ENCODE measurements at places on chromosomes 1 and 21. TPM values are rescaled to one million over a fixed set of nuclear protein-coding genes. Genes with fewer than 3 reads are reported as not detected.

- H3K27ac ChIP-seq = peak overlapping the region; percentile 67
- H3K4me3 ChIP-seq = no peak overlapping the region
- H3K36me3 ChIP-seq = no peaks in the 10 kb centered on the region
- peaks cover 10% of the 10 kb centered on the region for H3K27me3 ChIP-seq
Observed at GRCh38 chr1:26999440-26999987, 6.0 kb downstream of the TRNP1 start.

DNA sequence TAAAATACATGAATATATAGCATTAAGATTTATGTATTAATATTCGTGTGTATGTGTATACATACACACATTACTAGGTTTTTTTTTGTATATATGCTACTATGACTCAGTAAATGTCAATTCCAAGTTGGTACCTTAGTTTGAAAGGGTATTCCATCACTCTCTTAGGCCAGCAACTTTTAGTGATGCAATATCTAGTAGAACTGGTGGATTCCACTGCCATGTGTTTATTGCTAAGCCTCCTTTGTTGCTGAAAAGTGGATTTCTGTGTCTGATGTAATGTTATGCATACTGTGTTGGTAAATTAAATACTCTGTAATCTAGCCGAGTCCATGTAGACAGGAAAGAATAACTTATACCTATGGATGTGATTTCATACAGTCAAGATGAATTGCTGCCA lies 16.9 kb upstream of the COL11A1 start:
- no peak for DNase-seq
- H3K27me3 ChIP-seq = no peaks in the 10 kb centered on the region
- H3K4me1 ChIP-seq = no peaks in the 10 kb centered on the region
- H3K36me3 ChIP-seq = no peaks in the 10 kb centered on the region
- no peak overlapping the region for H3K27ac ChIP-seq

DNA sequence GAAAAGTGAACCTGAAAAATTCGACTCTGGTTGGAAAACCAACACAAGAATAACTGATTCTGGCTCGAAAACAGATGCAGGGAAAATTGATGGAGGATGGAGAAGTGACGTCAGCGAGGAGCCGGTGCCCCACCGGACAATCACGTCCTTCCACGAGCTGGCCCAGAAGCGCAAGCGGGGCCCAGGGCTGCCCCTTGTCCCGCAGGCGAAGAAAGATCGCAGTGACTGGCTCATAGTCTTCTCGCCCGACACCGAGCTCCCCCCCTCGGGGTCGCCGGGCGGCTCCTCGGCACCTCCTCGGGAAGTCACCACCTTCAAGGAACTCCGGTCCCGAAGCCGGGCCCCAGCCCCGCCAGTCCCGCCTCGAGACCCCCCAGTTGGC lies 1.9 kb downstream of the RUSC1 start:
- peaks cover 29% of the 10 kb centered on the region for H3K36me3 ChIP-seq
- H3K27me3 ChIP-seq = no peaks in the 10 kb centered on the region
- peak; percentile 75 for DNase-seq

- H3K4me3 ChIP-seq = no peak overlapping the region
- no peaks in the 10 kb centered on the region for H3K27me3 ChIP-seq
- no peak for DNase-seq
- no peaks in the 10 kb centered on the region for H3K4me1 ChIP-seq
Observed at GRCh38 chr21:37827913-37828312, 88.3 kb downstream of the KCNJ6 start.

DNA sequence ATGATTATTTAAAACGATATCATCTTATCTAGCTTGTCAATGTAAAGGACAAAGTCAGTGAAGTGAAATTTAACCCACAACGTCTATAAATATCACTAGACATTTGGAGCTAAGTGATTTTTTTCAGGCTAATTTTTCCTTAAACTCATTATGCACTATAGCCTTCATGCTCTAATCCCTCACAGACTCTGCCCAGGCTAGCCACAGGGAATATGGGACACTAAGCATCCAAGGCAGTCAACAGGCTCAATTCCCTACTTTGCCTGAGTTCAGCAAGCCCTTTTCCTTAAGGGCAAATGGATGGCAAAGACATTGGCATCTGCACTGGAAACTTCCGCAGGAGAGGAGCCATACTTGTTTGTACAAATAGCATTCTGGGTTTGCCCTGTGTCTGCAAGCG lies 577.0 kb downstream of the LMO4 start:
- DNase-seq = no peak
- H3K27me3 ChIP-seq = no peaks in the 10 kb centered on the region
- no peak overlapping the region for H3K4me3 ChIP-seq
- H3K4me1 ChIP-seq = peaks cover 7% of the 10 kb centered on the region

GRCh38 chr1:202130816-202131522 lies 8.3 kb downstream of the GPR37L1 start:
- H3K27me3 ChIP-seq = no peaks in the 10 kb centered on the region
- H3K36me3 ChIP-seq = peaks cover 33% of the 10 kb centered on the region
- H3K4me1 ChIP-seq = peaks cover 28% of the 10 kb centered on the region
- no peak overlapping the region for H3K4me3 ChIP-seq
- H3K27ac ChIP-seq = peak overlapping the region; percentile 86

DNA sequence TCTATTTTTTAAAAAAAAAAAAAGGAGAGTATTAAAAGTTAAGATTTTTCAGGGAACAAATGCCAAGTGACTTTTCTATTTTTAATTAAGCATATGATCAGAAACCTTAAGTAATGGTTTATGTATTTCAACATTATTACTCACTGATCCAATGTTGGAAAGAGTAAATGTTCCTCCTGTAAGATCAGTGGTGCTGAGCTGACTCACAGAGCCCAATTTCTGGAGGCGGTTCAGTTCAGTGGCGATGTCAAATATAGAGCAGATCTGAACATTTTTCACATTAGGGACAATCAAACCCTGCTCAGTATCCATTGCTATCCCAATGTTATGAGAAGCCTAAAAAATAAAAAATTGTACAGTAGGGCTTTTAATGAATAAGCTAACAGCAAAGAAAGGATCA lies 28.2 kb upstream of the LRRC39 start:
- H3K4me1 ChIP-seq = no peaks in the 10 kb centered on the region
- H3K36me3 ChIP-seq = peaks cover 66% of the 10 kb centered on the region
- no peak overlapping the region for H3K27ac ChIP-seq
- no peak for DNase-seq
- no peak overlapping the region for H3K4me3 ChIP-seq

DNA sequence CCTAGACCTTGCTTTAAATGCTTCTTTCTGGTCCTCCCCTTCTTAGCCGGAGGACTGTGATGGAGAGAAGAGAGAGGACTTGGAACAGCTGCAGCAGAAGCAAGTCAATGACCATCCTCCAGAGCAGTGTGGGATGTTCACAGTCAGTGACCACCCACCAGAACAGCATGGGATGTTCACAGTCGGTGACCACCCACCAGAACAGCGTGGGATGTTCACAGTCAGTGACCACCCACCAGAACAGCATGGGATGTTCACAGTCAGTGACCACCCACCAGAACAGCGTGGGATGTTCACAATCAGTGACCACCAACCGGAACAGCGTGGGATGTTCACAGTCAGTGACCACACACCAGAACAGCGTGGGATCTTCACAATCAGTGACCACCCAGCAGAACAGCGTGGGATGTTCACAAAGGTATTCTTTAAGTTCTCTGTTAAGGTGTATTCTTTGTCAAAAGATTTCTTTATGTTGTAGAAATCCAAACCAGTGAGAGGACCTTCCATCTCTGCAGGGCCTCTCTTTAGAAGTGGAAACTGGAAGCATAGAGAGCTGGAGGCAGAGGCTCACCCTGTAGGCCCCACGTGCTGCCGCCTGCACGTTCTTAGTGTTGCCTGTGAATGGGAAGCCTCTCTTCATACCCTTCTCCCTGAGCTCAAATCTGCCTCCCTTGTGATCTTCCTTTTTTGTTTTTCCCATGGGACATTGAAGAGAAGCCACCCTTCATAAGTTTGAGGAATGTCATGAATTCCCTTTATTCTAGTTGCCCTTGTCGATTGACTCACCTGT lies 10.6 kb downstream of the PCNT start:
- H3K36me3 ChIP-seq = peaks cover 56% of the 10 kb centered on the region

GRCh38 chr1:12778907-12779306 lies 5.4 kb downstream of the PRAMEF12 start:
- H3K4me1 ChIP-seq = no peaks in the 10 kb centered on the region
- no peaks in the 10 kb centered on the region for H3K36me3 ChIP-seq
- no peak overlapping the region for H3K4me3 ChIP-seq
- H3K27ac ChIP-seq = no peak overlapping the region
- DNase-seq = no peak
- H3K27me3 ChIP-seq = no peaks in the 10 kb centered on the region

- peaks cover 17% of the 10 kb centered on the region for H3K36me3 ChIP-seq
- no peaks in the 10 kb centered on the region for H3K27me3 ChIP-seq
- peaks cover 22% of the 10 kb centered on the region for H3K4me1 ChIP-seq
Observed at GRCh38 chr1:222711319-222712252, 705 bp downstream of the AIDA start.

- no peaks in the 10 kb centered on the region for H3K27me3 ChIP-seq
- no peaks in the 10 kb centered on the region for H3K4me1 ChIP-seq
- DNase-seq = no peak
- no peak overlapping the region for H3K27ac ChIP-seq
- H3K36me3 ChIP-seq = no peaks in the 10 kb centered on the region
Observed at GRCh38 chr1:110627764-110628163, 21.6 kb upstream of the KCNA2 start.

DNA sequence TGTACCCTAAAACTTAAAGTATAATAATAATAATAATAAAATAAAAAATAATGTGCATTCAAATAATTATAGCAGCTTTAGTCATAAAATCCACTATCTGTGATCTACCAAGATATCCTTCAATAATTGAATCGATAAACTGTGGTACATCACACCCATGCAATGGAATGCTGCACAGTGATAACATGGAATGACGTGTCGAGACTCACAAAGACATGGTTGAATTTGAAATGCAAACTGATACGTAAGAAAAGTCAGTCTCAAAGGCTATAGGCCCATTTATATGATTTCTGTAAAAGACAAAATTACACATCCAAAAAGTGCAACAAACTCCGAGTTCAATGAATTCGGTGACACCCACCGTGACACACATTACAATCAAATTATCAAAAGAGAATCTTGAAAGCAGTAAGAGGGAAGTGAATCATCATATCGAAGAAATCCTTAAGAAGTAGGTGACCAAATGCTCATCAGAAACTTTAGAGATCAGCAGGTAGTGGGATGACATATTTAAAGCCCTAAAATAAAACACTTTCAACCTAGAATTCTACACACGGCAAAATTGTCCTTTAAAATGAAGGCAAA lies 5.2 kb upstream of the SPRR2E start:
- H3K4me1 ChIP-seq = no peaks in the 10 kb centered on the region
- H3K36me3 ChIP-seq = no peaks in the 10 kb centered on the region
- no peaks in the 10 kb centered on the region for H3K27me3 ChIP-seq
- H3K4me3 ChIP-seq = no peak overlapping the region
- H3K27ac ChIP-seq = no peak overlapping the region
- DNase-seq = no peak

DNA sequence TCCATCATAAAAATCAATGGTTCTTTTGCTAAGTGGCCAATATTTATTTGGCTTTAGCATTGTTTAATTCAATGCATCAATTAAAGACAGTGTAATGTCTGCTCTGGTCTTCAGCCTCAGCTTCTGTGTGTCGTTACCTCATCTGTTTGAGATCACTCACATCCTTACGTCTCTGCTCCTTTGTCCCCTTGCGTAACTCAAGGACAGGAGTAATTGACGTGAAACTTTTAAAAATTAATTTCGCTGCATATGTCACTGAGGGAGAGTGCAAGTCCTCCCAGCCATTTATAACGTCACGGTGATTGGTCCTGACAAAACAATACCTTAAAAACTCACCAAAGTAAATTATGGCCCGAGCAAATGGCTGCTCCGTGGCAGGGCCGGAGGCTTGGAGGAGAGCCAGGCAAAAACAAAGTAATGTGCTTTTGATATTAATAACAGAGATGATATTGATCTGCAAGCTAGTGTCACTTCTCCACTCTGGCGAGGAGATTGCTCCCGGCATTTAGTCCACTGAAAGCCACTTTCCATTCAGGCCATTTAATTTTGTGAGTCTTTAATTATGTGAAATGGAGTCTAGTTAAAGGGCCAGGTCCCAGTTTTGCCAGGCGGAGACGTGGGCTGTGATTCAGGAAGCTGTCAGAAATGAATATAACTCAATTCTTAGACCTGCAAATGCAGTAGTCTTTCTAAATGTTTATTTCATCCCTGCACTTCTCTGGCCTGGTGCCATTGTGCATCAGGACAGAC lies 150.9 kb upstream of the POU3F1 start:
- no peak overlapping the region for H3K27ac ChIP-seq
- H3K27me3 ChIP-seq = no peaks in the 10 kb centered on the region
- H3K36me3 ChIP-seq = no peaks in the 10 kb centered on the region
- H3K4me1 ChIP-seq = no peaks in the 10 kb centered on the region
- no peak for DNase-seq
- no peak overlapping the region for H3K4me3 ChIP-seq

- peak overlapping the region; percentile 88 for H3K27ac ChIP-seq
- H3K4me3 ChIP-seq = peak overlapping the region; percentile 86
- H3K4me1 ChIP-seq = peaks cover 11% of the 10 kb centered on the region
- H3K36me3 ChIP-seq = no peaks in the 10 kb centered on the region
Observed at GRCh38 chr21:29018540-29018939, 609 bp downstream of the RWDD2B start.

GRCh38 chr21:25967181-25967900 lies 203.2 kb downstream of the APP start:
- H3K27me3 ChIP-seq = no peaks in the 10 kb centered on the region
- H3K4me3 ChIP-seq = no peak overlapping the region
- H3K36me3 ChIP-seq = no peaks in the 10 kb centered on the region
- no peak for DNase-seq

DNA sequence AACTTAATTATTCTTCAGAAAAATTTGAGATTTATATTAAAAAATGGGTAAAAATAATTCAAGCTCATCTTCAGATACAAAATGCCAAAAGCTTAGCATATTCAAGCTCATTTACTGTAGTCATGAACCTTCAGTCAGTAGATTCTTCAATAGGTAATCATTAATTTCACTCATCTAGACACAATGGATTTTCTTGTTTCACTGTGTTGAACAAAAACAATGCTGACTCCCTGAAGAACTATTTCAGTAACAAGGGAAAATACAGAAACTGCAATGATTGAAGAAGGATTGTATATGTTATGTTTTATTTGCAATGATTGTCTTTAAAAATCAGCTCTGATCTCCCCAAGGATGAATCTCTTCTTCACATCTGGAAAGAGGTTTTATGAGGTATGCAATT lies 9.2 kb upstream of the HOOK1 start:
- H3K36me3 ChIP-seq = no peaks in the 10 kb centered on the region
- no peaks in the 10 kb centered on the region for H3K4me1 ChIP-seq
- H3K4me3 ChIP-seq = no peak overlapping the region

GRCh38 chr1:219277304-219278105 lies 103.8 kb downstream of the LYPLAL1 start:
- H3K36me3 ChIP-seq = no peaks in the 10 kb centered on the region
- DNase-seq = no peak
- no peak overlapping the region for H3K27ac ChIP-seq
- no peaks in the 10 kb centered on the region for H3K27me3 ChIP-seq
- H3K4me3 ChIP-seq = no peak overlapping the region
- no peaks in the 10 kb centered on the region for H3K4me1 ChIP-seq

KIF2C gene
- 0.93 TPM for total RNA-seq

LCE1A gene
- total RNA-seq = not detected

H6PD gene
- 43.7 TPM for total RNA-seq

UBE2U gene
- total RNA-seq = not detected

All from upper lobe of right lung (tissue), 1 donor.